ENCODE measurements at places on chromosomes 2 and 18. TPM values are rescaled to one million over a fixed set of nuclear protein-coding genes. Genes with fewer than 3 reads are reported as not detected.

Gene CFAP65
- total RNA-seq: 0.14 TPM

Gene MATN3
- total RNA-seq: 12.3 TPM

Gene NLRC4
- total RNA-seq: not detected

Gene TRIM43
- not detected for total RNA-seq

Gene REG1B
- total RNA-seq: not detected

Gene MREG
- 4.8 TPM for total RNA-seq

Gene C2orf66
- 0.09 TPM for total RNA-seq

Gene TUBB8B
- total RNA-seq: not detected

Gene PNO1
- total RNA-seq: 54.0 TPM

Gene PAIP2B
- total RNA-seq: 0.34 TPM

Gene PROKR1
- total RNA-seq: not detected

Gene ACVR2A
- 3.5 TPM for total RNA-seq

Gene PSTPIP2
- total RNA-seq: 0.33 TPM

Gene GATA6
- 2.8 TPM for total RNA-seq

Gene ADRA2B
- 0.05 TPM for total RNA-seq

Gene VWC2L
- total RNA-seq: not detected

Gene TNS1
- total RNA-seq: 8.2 TPM

Gene SP140
- total RNA-seq: 0.28 TPM

Gene RFTN2
- not detected for total RNA-seq
